Activated CD8-positive, alpha-beta T cell treated with anti-CD3 and anti-CD28 coated beads for 36 hours (primary cell): ENCODE measurements at places on chromosomes 1 and 21. TPM values are rescaled to one million over a fixed set of nuclear protein-coding genes. Genes with fewer than 3 reads are reported as not detected.

Gene CLCA4
- not detected for total RNA-seq

GRCh38 chr1:58768191-58768731 lies 15.6 kb downstream of the JUN start:
- no peak for DNase-seq

DNA sequence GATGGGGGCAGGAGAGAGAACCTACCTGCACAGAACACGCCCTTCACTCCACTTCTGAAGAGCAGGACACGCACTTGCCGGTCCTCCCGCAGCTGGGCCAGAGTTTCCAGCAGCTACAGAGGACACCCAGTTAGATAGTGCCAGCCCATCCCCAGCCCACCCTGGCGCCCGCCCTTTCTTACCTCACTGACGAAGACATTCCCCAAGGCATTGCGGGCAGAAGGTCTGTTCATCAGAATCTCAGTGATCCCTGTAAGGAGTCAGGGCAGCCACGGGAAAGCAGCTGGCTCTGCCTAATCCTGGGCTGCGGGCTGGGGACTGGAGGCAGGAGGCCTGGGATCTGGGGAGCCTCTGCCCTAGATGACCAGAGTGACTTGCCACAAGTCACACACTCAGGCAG lies 10.0 kb downstream of the ECHDC2 start:
- no peak for DNase-seq

DNA sequence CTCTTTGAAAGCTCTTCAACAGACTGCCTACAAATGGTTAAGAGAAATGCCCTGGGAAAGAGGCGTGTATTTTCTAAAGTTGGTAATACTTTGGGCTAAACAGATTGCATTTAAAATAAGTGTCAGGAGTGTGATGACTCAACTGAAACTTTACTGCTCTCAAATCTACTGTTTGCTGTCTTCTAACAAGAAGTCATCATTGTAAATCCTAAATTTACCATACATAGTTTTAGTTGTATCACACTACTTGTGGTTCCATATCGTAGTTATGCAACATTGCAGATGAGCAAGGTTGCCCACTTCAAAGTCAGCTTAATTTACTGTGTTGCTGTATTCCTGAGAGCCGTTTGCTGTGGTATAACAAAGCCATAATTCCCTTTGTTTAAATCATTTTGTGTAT lies 59.6 kb downstream of the RGS21 start:
- DNase-seq = no peak
